ENCODE measurements at places on chromosomes 7 and 10.

- no peak for DNase-seq
Measured at GRCh38 chr7:51230723-51231122, 85.9 kb downstream of the COBL start.

- no peak for DNase-seq
Measured at GRCh38 chr10:14541379-14541778, 210.7 kb upstream of the FRMD4A start.

GRCh38 chr7:29965030-29965429, 24.6 kb downstream of the SCRN1 start:
- DNase-seq, result no peak

DNA sequence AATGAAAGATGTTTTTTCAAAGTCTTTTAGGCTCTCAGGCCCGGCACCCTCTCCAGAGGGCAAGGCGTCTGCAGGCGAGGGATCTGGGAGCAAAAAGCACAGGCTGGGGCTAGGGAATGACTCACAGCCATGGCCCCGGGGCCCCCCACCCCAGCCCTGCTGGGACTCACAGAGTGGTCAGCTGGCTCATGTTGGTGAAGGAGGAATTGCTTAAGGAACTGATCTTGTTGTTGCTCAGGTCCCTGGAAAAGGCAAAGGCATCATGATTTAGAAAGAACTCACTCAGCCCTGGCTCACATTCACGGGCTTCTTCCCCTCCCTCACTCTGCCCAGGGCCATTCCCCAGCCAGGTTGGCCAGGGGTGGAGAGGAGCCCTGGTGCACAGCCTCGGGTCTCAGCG, 151.5 kb downstream of the SLIT1 start:
- DNase-seq, result no peak

DNA sequence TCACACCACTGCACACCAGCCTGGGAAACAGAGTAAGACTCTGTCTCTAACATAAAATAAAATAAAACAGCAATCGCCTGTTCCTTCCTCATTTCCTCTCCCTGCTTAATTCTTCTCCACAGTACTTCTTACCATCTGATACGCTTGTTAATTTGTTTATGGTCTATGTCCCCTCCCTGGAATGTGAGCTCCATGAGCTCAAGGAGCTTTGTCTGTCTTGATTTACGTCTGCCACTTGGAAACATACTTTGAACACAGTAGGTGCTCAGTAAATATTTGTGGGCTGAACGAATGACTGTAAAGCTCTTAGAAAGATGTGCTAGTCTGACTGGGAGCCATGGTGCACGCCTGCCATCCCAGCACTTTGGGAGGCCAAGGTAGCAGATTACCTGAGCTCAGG, 9.1 kb upstream of the STX1A start:
- DNase-seq, result no peak

Data from tongue (tissue), 3 donors.